ENCODE measurements at places on chromosomes 1 and 21.

DNA sequence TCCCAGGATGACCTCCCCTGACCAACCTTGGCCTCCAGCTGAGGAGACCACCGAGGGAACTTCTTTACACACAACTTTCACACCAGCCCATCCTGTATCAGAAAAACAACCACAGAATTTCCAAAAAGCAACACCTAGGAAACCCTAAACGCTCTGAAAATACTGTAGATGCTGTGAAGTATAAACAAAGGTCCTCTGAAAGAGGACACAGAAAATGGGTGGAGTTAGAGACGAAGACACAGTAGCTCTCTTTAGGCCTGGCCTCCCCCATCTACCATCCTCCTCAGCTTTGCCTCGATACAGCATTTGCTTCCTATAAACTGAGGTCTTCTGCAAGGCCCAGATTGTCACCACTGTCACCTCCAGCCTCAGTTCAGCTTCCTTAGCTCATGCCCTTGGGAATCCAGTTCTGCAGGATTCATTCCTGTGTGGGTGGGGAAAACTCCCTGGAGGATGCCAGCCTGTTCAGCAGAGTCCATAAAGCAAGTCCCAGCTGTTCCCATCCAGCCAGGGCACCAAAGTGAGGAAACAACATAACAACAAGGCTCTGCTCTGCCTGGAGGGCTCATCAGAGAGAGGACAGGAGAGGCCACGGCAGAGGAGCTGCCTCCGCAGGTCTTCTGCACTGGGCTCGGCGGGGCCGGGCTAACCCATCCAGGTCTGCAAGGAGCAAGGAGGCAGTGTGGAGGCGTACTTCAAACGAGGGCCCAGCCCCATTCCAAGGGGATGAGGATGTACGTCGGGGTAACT is 15.0 kb downstream of the PIK3C2B start:
- no peak for DNase-seq

DNA sequence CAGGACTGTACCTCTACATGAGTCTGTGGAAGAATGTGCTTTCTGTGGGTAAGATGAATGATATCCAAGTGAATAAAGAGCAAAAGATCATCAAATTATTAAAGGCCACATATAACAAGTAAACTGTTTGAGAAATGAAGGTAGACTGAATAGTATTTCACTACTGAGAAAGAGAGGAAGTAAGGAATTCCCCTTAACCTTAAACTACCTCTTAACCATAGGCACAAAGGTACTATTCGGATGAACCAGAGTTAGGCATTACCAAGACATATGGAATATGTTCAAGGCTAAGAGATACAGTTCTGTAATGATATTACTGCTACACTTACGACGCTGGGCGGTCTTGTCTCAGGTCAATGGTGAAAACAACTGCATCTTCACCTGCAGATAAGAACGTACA is 25.5 kb downstream of the DCAF8 start:
- no peak for DNase-seq

DNA sequence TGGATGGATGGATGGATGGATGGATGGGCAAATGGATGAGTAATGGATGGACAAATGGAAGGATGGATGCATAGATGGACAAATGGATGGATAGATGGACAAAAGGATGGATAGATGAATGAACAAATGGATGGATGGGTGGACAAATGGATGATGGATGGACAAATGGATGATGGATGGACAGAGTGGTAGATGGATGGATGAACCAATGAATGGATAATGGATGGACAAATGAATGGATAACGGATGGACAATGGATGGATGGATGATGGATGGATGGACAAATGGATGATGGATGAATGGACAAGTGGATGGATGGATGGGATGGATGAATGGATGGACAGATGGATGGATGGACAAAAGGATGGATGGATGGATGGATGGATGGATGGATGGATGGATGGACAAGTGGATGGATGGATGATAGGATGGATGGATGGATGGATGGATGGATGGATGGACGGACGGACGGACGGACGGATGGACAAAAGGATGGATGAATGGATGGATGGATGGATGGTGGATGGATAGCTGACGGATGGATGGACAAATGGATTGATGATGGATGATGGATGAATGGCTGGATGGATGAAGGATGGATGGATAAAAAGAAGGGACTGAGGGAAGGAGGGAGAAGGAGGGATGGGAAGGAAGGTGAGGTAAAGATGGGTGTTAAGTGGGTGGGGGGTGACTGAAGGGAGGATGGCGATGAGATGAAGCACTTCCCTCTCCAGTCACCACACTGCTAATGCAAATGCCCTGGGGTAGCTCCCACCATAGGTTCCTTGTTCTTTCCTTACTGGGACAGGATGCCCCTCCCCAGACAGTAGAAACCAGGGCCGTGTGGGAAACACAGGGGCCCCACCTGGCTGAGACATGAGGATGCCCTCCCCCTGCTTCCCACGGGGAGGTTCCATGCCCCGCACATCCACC is 29.8 kb downstream of the CHD5 start:
- no peak for DNase-seq

DNA sequence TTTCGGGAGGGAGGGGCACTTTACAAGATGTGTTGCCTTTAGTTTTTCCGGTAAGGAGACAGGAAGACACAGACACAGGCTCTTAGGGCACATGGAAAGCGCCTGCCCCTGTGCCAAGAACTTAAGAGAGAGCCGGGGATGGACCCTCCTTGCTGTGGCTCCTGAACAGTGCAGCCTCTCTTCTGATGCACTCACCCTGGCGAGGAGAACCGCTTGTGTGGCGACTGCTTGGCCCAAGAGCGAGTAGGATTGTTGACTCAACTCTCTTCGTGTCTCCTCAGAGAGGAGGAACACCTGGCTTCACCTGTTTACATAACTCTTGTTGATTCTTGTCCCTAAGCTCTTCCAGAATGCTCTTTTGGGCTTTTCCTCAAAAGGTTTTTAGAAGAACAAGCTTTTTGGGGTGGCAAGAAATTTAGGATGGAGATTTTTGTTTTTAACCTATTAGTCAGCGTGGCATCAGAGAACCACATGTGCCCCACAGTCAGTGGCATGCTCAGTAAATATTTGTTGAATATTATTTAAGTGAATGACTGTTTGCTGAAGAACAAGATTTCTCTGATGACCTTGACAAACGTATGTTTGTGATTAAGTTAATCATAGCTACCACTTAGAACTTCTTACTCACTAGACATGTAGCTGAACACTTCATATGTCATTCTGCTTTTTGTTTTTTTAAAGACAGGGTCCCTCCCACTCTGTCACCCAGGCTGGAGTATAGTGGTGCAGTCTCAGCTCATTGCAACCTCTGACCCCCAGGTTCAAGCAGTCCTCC is 60.6 kb downstream of the NFIA start:
- no peak for DNase-seq

DNA sequence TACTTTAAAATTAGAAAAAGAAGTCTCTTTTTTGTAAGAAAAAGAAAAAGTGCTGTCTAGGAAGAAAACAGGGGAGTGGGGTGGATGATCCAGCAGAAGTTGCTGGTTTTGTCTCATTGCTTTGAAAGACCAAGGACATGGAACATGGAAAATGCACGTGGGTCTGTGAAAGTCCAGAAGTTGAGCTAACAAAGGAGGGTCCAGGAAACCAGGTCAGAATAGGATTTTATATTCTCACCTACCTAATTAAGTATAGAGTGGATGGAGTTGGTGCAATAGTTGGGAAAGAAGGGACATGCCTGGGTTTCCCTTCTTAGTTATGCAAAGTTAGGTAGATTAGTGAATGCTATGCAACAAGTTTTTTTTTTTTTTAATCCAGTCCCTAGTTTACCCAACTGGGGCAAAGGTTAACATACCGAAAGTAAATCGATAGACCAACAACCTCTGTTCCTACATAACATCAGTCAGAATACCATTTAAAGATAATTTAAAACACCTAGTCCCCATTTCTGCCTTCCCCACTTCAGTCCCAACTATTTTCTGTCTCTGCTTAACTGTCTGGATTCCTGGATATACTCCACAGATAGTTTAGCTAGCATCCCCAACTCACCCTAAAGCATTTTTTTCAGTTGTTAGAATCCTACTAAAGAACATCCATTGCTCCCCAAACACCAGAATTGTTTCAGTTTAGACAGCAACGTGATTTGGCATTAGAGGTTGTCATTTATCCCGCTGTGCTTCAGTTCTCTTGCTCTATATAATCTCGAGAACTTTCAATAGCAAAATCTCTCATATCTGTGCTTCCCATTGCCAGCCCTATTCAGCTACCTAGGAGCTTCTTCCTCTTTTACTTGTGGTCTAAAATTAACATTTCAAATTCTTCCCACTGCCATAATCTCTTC is 105.7 kb upstream of the PLPPR5 start:
- DNase-seq, result no peak

DNA sequence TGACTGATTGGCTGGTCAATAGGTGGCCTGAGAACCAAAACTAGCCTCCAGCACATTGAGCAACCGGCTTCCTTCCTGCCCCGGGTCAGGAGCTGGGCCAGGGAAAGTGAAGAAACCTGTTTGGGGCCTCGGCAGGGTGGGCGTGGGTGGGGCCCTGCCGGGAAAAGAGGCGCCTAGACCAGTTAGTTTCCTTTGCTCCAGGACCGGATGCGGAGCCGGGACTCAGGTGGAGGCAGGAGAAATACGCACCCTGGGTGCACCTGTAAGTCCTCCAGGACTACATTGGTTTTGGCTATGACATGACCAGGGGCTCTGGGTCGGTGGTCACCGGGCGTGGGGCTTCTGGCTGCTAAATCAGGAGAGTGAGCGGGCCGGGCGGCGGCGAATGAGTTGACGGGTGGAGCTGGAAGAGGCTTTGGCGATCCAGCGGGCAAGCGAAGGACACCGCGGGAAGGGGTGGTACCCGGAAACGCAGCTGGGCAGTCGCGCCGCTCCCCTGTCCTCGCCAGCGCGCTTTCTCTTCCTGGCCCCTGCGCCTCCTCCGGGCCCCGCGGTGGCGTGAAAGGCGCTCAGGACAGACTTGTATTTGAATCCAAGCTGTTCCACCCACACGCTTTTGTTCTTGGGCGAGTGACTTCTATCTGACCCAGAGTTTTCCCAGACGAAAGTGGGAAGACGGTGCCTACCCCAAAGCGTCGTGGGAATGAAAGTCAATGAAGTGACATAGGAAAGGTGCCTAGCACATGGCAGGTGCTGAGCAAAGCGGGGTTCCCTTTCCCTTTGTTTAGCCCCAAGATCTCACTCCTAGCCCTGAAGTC is 30.6 kb upstream of the JUN start:
- DNase-seq, result no peak

DNA sequence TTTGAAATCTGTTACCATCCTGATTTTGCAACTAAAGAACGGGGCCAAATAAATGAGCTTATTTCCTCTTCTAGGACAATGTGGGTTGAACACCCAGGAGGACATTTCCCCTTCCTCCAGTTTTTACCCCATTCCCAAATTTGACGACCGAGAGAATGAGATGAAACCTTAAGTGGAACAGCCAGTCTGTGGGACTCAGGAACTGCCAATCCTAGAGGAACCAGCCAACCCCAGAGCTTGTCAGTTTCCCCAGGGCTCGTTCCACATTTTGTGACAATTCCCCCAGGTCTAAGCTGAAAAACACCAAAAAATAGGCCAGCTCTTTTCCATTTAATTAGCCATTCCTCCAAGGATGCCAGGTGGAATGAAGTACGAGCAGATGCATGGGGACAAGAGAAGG is 21.3 kb upstream of the MAPKAPK2 start:
- DNase-seq, result no peak

DNA sequence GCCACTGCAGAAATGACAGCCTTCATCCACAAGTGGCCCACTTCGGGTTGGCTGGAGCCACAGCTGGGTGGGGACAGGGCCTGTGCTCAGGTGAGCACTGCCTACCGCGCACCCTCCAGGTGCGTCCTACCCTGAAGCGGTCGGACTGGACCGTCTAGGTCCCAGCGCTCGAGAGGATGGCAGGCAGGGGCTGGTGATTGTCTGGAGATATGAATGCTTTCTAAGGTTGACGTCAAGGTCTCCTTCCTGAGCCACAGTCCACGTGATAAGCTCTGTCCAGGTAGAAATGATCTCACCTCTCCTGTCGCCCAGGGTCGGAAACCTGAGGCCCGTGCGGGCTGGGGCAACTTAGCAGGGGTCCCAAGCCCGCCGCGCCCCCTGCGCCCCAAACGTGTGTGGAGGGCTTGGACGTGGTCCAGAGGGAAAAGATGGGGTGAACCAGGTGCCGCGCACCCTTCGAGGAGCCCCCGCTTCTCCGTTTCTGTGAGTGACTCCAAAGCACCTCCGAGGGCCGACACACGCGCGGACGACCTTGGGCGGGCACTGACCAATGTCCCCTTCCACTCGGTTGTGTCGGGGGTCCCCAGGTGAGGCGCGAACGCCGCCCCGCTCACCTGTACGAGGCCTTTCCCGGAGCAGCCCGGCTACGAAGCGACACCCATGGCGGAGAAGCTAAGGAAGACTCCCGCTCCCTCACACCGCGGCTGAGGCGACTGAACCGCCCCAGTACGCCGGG is 853 bp upstream of the DOP1B start:
- DNase-seq, result no peak

DNA sequence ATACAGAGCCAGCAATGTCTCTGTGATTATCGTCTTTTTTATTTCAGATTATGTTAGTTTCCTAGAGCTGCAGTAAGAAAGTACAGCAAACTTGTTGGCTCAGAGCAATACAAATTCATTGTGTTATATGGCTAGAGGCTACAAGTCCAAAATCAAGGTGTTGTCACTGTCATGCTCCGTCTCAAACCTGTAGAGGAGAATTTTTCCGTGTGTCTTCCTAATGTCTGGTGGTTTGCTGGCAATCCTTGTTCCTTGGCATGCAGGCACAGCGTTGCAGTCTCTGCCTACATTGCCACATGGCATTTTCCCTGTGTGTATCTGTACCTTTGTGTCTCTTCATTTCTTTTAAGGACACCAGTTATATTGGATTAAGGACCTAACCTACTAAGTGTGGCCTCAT is 244.4 kb downstream of the LRRIQ3 start:
- DNase-seq, result no peak

DNA sequence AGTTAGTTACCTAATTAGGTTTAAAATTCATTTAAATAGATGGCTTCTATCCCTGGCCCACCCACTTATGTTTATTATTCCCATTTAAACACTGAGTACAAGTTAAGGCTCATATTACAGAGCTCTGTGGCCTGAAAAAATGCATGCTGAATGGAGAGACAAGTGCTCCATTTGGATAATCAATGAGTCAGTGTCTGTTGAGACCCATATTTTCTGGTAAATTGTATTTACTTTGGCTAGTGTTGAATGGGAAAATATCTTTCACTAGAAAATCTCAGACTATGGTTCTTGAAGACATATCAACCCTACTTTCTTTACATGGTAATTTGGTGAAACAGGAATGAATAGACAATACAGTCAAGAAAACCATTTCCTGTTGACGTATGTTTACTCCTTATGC is 356.0 kb downstream of the S1PR1 start:
- peak; percentile 5 for DNase-seq

GRCh38 chr21:43021756-43022600 is 47.6 kb downstream of the PKNOX1 start:
- DNase-seq, result no peak

GRCh38 chr1:40042341-40042740 is 1.8 kb downstream of the CAP1 start:
- no peak for DNase-seq

DNA sequence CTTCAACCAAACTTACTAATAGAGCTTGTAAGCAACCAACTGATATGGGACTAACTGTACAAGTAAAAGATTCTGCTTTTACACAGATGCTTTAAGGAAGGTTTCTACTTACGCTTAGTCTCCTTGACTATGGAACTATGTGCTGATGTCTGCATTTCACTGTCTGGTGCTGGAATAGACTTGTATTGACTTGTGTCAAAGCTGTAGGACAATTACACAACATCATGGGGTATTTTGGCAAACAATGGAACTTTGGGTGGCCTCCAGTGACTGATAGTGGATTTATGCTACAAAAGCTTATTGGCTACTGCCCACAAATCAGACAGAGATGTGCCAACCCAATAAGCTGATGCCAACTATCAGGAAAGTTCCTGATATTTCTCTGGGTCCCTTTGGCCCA is 10.6 kb downstream of the CBR1 start:
- DNase-seq, result peak; percentile 22

GRCh38 chr1:19096990-19097389 is 113.1 kb downstream of the UBR4 start:
- no peak for DNase-seq

Measured in SJSA1 (cell line).